ENCODE measurements at places on chromosomes 3 and 15. TPM values are rescaled to one million over a fixed set of nuclear protein-coding genes. Genes with fewer than 3 reads are reported as not detected.

DNA sequence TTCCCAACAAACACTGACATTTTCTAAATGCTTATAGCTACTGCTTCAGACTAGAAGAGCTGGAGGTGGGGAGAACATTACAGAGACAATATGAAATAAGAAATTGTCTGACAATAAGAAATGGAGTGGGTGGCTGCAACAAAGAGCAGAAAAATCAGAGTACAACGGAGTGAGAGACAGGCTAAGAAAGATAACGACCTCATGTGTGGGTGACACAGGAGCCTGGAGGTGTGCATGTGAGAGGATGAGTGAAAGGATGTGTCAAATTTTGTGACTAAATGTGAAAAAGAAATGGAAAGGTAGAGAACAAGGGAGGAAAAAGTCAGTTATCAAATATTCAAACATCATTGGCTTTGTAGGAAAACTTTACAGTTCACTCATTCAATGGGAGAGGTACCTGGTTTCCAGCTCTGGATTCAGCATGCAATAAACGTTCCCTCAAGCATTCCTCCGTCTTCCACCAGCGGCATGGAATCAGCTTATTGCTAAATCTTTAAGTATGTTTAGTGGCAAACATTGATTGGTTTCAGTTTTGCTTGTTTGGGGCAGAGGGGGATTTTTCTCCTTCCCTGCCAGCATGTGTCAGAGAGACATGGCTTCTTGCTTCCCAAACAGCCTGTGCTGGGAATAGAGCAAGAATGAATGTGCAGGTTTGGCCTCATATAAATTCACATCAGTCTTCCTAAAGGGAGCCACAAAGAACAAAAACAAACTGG is 103.8 kb upstream of the CHRM5 start:
- no peak for DNase-seq

DNA sequence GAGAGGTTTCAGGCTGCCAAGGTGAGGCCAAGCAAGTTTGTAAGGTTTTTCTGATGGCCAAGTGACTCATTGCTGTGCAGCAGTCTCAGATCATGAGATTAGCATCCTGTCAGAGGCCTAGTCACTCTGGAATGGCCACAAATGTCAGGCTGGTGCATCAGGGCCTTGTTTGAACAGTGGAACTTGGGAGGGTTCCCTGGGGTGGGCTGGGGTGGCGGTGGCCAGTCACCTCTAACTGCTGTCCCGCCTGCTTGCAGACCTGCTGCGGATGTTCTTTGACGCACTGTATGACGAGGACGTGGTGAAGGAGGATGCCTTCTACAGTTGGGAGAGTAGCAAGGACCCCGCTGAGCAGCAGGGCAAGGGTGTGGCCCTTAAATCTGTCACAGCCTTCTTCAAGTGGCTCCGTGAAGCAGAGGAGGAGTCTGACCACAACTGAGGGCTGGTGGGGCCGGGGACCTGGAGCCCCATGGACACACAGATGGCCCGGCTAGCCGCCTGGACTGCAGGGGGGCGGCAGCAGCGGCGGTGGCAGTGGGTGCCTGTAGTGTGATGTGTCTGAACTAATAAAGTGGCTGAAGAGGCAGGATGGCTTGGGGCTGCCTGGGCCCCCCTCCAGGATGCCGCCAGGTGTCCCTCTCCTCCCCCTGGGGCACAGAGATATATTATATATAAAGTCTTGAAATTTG is 2.8 kb upstream of the FAM131A start:
- DNase-seq: no peak

GRCh38 chr3:30551266-30551665 is 55.1 kb upstream of the TGFBR2 start:
- no peak for DNase-seq

- DNase-seq: no peak
Observed at GRCh38 chr15:81229586-81229985, 32.9 kb downstream of the IL16 start.

AHSG gene
- total RNA-seq: not detected

DNA sequence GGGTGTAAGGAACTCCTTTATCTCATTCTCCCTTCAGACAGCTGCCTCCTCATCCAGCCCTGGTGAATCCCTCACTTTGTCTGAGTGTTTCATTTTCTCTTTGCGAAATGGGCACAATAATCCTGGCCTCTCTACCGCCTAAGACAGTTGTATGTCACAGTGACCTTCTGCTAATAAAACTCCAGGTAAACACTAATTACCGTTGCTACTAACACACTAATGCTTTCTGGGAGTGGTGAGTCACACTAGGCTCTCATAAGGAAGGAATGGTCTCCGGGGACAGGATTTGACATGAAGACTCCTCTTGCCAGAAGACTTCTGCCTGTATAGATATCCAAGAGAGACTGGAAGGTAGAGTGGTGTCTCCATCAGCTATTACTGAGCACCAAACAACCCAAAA is 71.7 kb upstream of the SNRK start:
- no peak for DNase-seq

ARGFX gene
- 16.1 TPM for total RNA-seq

GRCh38 chr3:186004209-186004608 is 66.4 kb upstream of the TRA2B start:
- no peak for DNase-seq

GRCh38 chr3:131401978-131402377 is 20.4 kb downstream of the NUDT16 start:
- no peak for DNase-seq

- DNase-seq: peak; percentile 93
Observed at GRCh38 chr3:194141415-194142155, 5.6 kb downstream of the HES1 start.

- DNase-seq: no peak
Observed at GRCh38 chr15:77311618-77312398, 108.1 kb downstream of the PEAK1 start.

DNA sequence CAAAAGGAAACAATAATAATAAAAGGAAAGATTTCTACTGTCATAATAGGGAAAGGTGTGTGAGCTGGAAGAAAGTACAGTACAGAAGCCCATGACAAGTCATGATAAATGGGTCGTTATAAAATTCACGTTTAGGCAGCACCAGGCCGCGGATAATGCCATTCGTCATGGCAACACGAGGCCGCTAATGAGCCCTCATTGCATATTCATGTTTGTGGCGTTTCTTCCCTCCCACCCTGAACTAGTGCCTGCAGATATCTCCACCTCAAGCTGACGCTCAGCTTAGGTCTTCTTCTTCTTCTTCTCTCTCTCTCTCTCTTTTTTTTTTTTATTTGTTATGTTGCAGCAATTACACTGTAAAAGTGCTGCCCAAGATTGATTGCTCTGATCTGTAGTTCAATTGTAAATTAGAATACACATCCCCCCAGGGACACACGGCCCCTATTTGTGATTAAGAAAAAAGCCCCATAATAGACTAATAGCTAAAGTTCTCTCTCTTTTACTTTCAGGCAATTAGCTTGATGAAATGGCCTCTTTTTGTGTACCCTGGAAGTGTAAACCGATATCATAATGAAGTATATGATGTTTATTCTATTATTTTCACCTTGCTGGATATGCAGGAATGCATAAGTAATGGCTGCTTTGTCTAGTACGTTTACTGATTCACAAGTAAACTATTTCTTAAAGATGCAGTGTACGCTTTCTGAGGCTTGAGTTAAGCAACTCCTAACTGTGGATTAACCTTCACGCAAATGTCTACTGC is 61.9 kb upstream of the NR2F2 start:
- DNase-seq: no peak

DUOXA2 gene
- total RNA-seq: 3.9 TPM

Measured in umbilical cord (tissue), 2 donors.